EL (cell line): ENCODE measurements at places on chromosomes 12 and 14.

DNA sequence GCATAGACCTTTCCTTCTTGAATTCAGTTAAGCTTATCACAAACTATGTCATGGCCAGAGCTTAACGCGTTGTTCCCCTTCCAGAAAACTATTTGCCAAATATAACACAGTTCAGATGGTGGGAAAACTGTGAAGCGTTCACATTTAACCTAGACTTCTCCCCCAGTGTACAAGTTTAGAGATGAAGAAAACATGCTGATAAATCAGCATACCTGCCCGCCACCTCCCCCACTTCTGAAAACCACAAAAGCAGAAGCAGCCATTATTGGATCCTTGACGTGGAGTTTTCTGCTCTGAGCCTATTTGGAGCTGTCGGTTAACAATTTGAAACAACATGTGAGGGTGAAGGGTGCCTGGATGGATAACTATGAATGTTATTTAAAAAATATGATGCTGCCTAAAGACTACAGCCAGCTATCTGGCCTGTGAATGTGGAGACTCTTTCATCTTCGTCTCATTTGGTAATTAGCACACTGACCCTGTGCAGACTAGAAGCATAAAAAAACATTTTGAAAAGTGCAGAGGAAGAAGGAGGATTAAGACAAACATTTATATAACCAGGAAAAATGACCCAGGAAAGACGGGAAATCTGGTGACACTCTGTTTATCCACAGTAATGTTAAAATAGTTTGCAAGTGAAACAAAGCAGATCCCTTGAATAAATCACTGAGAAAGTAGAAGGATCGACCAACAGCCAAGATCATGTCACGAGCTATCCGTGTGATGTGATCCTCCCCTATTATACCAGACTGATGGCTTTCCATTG is 408.2 kb downstream of the AEBP2 start:
- DNase-seq: no peak

DNA sequence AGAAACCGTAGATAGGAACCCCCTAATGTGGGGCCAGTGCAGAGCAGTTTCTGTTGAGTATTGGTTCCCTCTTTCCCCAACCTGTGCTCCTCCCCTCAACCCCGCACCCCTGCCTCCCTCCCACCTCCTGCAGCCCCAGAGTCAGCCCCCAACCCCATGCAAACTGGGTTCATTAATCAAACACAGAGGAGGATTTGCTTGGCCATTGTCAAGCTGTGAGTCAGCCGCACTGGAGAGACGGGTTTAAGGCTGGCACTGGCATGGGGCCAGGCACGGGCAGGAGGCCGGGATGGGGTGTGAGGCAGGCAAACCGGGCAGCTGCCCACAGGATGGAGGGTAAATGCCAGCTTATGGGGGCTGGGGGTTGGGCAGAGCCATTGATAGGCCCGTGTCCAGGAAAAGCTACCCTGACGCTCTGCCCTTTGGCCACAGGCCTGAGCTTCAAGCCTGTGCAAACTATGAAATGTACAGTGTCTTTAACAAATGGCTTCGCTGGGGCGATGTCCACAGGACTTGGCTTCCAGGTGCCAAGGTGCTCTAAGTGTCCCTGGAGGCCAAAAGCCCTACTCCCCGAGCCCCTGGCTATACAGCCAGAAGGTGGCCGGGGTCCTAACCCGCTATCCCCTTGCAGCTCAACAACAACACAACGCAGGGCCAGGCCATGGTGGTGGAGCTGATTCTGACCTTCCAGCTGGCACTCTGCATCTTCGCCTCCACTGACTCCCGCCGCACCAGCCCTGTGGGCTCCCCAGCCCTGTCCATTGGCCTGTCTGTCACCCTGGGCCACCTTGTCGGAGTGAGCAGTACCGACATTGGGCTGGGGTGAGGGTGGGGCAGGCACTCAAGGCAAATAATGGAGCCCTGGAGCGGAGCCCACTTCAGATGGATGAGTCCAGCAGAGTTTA is 1.4 kb downstream of the AQP5 start:
- peak; percentile 32 for DNase-seq

DNA sequence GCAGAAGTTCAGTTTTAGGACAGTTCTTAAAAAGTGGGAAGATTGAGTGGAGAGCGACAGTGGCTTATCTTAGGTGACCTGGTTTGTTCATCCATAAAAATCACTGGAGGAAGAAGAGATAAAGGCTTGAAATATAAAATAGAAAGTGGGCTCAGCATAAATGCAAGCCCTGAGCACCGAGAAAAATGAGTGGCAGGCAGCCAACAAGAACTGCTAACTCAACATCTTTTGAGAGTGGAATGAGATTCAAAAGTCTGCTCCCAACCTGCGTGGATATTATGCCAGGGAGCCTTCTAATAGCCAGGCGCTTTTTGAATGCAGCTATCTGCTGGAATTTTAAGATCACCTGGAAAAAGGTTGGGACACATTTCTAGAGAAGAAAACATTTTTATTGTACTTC is 666.5 kb downstream of the FLRT2 start:
- no peak for DNase-seq

DNA sequence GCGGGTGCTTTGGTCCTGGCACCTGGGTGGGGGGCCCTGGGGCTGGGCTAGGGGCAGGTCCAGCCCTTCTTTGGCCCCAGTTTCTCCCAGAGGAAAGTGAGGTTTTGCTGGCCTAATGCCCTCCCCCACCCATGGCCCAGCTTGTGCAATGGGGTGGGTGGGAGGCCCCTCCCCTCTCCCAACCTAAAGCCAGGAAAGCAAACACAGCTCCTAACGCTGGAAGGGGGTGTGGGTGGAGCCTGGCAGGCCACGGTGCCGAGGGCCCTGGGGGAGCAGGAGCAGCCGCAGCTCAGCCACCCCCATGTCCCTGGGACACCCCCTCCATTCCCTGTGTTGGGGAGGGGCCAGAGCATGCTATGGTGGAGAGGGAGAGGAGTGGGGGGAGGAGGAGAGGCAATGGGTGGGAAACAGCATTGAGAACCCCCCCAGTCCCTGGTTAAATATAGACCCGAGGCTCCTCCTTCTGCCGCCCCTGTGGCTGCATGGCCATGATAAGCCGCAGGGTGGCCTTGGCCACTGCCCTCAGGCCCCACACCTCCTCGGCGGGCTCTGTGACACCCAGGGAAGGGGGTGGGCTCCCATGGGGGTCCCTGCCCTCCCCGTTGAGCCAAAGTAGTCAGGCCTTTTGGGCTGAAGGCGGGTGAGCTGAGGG is 4.7 kb downstream of the EXOC3L4 start:
- DNase-seq: no peak

- no peak for DNase-seq
Observed at GRCh38 chr12:1022032-1022970, 31.3 kb downstream of the ERC1 start.
